ENCODE measurements at places on chromosomes 16 and 17.

DNA sequence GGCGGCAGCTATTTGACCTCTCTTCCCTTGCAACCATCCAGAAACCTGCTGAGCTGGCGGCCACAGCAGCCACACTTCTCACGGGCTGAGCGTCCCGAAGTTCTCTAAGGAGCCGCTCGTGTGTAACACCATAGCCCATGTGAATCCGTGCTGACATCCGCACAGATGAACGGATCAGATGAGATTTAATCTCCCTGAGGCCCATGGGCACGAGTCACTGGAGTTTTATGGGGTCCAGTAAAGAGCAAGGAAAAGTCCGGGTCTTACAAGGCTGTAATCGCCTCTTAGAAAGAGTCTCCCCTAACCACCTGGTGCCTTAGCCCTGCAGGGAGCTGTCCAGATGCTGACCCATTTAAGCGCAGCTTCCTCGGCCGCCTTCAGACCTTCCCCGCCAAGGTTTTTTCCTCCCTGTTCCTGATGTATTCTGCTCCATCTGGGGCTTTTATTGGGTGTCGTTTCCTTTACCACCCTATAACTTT, 5.5 kb upstream of the CACNG5 start:
- peak; percentile 63 for DNase-seq

DNA sequence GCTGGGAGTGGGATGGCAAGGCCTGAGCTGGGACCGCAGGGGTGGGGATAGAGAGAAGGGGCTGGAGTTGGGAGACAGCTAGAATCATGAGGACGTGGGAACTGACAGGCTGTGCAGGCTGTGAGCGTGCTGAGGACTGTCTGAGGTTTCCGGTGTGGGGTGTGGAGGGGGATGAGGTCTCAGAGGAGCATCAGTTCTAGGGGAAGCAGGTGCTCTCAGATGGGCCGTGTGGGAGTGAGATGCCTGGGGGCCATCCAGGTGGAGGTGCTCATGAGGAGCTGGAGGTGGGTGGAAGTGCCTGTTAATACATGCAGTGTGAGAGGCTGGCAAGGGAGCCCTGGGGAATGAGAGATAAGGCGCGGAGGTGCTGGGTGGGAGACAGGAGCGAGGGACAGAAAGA, 27.2 kb downstream of the HASPIN start:
- DNase-seq = no peak

- DNase-seq = peak; percentile 97
Measured at GRCh38 chr16:88628512-88628974, 9.8 kb upstream of the IL17C start.

GRCh38 chr17:79556271-79556670, 54.6 kb downstream of the RBFOX3 start:
- no peak for DNase-seq

- no peak for DNase-seq
Measured at GRCh38 chr17:70099294-70099693, 24.3 kb downstream of the KCNJ16 start.

- DNase-seq = no peak
Measured at GRCh38 chr16:15613676-15614075, 29.3 kb downstream of the MARF1 start.

GRCh38 chr16:87044032-87044382, 273.2 kb downstream of the C16orf95 start:
- DNase-seq = no peak

DNA sequence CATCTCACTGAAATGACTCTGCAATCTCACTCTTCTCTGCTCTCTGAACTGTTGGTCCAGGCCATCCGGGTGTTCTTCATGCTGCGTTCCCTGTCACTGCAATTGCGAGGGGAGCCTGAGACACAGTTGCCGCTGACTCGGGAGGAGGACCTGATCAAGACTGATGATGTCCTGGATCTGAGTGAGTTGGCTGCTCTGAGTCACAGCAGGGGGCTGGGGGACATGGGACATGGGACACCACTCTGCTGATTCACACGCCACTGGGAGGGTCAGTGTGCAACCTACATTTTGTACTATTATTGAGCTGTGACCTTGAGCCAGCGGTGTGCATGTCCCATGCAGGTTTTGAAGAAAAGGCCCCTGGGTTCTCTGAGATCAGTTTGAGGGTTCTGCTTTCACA, 116.5 kb downstream of the CLEC16A start:
- no peak for DNase-seq

DNA sequence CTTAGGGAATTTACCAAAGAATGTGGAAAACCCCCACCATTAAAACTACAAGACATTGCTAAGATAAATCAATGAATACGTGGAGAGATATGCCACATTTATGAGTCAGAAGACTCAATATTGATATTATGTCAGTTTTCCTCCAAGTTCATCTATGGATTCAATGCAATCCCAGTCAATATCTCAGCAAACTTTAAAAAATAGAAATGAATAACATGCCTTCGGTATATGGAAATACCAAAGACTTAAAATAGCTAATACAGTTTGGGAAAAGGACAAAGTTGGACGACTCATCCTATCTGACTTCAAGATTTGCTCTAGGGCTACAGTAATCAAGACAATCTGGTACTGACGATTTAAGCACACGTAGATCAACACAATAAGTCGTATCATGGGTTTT, 31.2 kb downstream of the PIK3R5 start:
- no peak for DNase-seq

Data from HuH-7 (cell line).